ENCODE measurements at places on chromosomes 3 and 15.

DNA sequence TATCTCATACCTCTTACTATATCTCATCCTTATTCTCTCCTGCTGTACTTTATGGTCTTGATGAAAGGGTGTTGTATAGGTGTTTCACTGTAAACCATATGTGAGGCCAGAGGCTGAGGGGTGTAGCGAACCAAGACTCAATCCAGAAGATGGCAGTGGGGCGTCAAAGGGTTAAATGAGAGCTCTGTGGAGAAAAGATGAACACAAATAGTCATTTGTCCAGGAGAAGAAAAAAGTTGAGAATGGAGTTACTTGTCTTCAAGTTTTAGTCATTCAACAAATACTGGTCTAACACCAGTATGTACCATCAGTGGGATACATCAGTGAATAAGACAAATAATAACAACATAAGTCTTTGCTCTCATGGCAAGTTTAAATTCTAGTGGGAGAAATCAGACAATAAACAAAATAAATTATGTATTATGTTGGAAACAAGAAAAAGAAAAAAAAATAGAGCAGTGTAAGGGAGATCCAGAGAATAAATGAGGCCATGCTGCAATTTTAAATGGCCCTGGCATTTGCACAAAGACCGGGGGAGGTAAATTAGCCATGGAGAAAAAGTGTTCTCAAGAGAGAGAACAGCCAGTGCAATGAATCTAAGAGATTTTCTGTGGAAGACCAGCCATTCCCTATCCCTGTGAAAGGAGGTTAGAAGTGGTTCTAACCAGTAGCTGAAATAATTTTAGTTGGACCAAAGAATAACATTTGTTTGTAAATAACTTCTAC is 77.0 kb upstream of the UMPS start:
- no peak for DNase-seq

- no peak for DNase-seq
Measured at GRCh38 chr15:41809526-41810220, 18.2 kb upstream of the JMJD7 start.

- DNase-seq, result no peak
Measured at GRCh38 chr15:101464999-101465669, 24.4 kb downstream of the PCSK6 start.

DNA sequence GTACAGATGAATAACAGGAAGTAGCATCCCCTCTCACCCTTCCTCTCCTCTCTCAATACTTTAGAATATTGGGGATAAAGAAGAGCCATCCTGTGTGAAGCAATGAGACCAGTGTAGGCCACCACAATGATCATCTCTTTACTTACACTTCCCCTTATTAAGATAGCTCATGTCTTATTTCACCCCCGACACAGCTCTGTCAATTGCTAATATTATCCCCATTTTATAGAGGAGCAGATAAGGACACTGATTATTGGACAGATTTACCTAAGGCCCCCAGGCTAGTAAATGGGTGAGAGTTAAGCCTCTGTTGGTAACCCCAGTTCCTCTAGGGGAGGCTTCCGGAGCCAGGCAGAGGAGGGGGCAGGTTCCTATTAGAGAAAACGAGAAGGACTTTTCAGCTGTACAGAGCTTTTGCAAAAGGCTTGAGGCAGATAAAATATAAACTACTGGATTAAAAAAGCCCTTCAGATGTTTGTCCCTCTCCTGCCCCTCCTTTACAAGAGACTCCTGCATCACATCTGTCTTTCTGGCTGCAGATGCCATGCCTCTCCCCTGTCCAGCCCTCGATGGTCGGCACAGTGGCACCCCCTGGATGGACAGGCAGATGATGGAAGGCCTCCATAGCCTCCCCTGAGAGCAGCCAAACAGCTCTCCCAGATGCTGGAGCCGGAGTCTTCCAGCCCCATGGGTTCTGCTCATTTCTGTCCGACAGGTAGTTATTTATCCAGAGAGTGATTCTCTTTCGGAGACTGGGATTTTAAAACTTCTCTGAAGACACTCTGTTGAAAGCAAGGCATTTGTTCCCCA is 49.4 kb upstream of the LCTL start:
- peak; percentile 63 for DNase-seq

- DNase-seq, result no peak
Measured at GRCh38 chr3:72586694-72587093, 261.6 kb downstream of the SHQ1 start.

GRCh38 chr3:127428344-127428997 is 140.6 kb upstream of the PRR20G start:
- no peak for DNase-seq

GRCh38 chr15:49723981-49724380 is 103.1 kb downstream of the DTWD1 start:
- no peak for DNase-seq

- DNase-seq, result peak; percentile 36
Measured at GRCh38 chr3:124467980-124468902, 262.0 kb upstream of the UMPS start.

GRCh38 chr3:38016410-38016809 is 13.0 kb downstream of the PLCD1 start:
- DNase-seq, result no peak

- DNase-seq, result no peak
Measured at GRCh38 chr3:30554317-30554690, 52.1 kb upstream of the TGFBR2 start.

- DNase-seq, result no peak
Measured at GRCh38 chr15:49315391-49315823, 107.6 kb upstream of the FGF7 start.

- DNase-seq, result no peak
Measured at GRCh38 chr15:39448409-39448808, 132.5 kb upstream of the THBS1 start.

DNA sequence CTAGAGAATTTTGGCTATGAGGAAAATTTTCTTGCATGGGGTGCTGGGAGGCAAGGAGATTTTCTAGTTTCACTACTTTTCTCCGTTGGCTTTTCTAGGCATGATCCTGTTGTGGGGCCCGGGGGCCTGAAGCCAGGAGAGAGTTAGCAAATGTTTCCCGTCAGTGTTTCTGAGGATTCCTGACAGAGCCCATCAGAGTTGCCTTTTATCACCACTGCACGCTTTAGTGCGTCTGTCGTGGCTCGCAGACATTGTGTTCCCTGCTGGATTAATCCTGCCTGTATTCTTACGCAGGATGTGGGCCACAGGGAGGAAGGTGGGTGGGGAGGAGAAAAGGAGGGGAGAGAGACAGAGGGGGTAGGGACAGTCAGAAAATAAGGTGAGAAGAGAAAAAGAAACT is 18.1 kb upstream of the BOC start:
- no peak for DNase-seq

- no peak for DNase-seq
Measured at GRCh38 chr15:86689006-86689405, 609.3 kb downstream of the AGBL1 start.

GRCh38 chr3:182252802-182253201 is 540.5 kb upstream of the ATP11B start:
- DNase-seq, result no peak

- peak; percentile 51 for DNase-seq
Measured at GRCh38 chr3:186360779-186361178, 1.3 kb downstream of the DGKG start.

DNA sequence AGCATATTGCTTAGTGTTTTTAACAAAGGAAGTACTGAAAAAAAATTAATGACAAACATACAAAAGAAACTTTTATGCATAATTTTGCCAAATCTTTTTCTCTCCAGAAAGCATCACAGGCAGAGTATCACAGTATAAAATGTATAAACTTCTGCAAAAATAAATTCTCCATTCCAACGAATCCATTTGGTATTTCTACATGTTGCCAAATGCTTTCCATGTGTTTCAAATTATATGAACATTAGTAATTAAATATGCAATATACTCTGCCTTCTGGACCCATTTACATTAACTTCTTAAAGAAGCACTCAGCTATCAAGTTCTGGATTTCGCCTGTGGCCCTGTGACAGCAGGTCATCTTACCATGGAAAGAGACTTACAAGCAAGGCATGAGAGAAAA is 189.1 kb upstream of the ALCAM start:
- DNase-seq, result no peak

DNA sequence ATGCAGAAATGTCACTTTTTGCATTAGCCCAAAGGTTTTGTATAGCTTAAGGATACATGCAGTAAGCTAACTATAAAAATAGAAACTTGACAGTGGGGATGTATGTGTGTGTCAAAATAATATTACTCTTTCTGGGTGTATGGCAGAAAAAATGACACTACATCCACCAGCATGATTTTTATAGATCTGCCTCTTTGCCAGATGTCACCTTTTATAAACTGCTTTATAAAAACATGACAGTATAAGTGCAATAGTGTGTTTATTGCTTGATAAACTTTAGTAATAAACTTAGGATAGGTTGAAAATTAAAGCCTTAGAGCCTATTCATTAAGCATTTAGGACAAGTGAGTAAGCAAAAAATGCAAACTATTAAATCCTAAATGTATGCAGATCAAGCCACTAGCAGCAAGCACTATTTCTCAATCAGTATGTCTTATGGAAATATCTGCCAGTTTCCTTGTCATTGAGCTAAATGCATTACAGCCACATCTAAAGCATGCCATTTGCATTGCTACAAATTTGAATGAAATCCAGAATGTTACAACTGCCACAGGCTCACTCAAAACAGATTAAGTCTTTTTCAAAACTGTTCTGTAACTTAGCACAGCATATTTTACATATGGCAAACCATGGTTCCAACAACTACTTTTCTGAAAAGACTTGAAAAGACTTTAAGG is 935.0 kb downstream of the FHIT start:
- DNase-seq, result no peak

DNA sequence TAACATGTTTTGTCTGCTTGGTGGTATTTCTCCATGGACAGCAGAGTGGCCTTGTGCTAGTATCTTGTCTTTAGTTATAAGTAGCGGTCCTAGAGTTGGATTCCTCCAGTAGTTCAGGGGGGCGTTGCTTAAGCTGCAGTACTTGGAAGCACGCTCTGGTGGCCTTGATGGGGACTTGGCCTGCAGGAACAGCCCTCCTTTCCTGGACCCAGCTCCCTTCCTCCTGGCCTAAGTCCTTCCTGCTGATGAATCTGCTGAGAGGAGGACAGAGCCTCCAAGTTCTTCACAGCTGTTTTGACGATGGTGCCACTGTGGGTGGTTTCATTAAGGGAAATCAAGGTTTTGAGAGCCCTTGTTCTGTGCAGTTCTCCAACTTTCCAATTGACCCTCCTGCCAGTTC is 38.6 kb upstream of the SEC22A start:
- DNase-seq, result no peak

GRCh38 chr15:34987609-34988026 is 469 bp downstream of the ZNF770 start:
- DNase-seq, result peak; percentile 49

GRCh38 chr3:96700322-96701315 is 113.8 kb upstream of the EPHA6 start:
- no peak for DNase-seq

DNA sequence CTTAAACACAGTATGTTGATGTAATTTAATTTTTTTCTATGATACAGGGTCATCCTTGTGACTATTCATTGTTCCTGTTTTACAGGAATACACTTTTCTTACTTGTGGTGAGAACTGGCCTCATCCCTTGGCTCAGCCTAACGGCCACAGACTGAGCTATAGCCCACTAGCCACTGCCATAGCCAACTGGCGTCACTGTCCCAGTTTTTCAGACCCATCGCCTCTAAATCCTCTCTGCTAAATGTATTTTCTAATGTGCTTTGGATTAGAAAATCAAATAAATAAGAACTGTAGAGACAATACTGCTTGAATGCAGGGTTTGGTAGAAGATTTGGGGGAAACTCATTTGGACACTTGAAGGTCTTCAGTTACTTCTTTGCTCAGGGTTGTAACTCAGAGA is 113.1 kb downstream of the TIGIT start:
- DNase-seq, result peak; percentile 6

- no peak for DNase-seq
Measured at GRCh38 chr3:16864610-16865313, 20.0 kb upstream of the PLCL2 start.

DNA sequence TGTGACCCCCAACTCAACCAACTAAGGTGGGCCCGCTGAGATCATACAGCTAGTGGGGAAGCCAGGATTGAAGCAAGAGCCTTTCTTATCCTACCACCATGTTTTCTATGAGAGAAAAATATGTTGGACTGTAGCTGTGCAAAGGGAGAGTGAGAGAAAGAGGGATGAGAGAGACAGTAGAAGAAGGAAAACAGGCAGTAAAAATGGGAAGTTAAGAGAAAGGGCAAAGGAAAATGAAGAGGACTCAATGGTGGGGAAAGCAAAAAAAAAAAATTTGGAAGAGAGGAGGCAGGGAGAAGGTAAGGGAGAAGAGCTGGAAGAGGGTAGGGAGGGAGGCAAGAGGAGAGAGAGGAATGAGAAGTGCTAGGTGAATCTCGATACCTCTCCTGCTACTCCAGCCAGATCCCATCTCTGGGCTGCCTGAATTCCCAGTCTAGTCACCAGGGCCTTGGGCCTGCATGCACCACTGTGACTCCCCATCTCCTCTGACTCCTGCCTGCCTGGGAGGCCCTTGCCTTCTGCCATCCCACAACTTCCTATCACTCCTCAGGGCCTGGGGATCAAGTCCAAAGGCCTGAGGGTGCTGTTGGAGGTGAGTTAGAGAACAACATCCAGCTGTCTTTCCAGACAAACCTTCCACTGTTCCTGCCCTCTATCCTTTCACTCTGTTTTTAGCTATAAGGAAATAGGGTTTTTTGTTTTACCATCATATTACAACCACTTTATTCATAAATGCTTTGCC is 15.7 kb downstream of the FAM81A start:
- DNase-seq, result no peak

DNA sequence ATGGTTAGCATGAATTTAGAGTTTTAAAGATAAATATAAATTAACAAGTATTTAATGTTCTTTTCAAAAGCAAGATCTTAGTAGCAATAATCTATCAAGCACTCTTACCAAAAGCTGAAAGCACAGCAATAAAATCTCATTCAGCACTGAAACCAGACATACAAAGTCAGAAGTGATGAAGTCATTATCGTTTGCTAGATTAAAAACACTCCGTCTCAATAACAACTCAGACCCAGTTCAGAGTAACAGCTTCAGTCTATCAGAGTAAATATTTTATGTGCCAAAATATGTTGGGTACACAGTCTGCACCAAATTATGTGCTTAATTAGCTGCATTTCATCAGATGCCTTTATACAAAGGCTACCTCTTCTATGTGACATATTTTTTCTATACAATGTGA is 41.6 kb downstream of the CPA3 start:
- DNase-seq, result no peak

DNA sequence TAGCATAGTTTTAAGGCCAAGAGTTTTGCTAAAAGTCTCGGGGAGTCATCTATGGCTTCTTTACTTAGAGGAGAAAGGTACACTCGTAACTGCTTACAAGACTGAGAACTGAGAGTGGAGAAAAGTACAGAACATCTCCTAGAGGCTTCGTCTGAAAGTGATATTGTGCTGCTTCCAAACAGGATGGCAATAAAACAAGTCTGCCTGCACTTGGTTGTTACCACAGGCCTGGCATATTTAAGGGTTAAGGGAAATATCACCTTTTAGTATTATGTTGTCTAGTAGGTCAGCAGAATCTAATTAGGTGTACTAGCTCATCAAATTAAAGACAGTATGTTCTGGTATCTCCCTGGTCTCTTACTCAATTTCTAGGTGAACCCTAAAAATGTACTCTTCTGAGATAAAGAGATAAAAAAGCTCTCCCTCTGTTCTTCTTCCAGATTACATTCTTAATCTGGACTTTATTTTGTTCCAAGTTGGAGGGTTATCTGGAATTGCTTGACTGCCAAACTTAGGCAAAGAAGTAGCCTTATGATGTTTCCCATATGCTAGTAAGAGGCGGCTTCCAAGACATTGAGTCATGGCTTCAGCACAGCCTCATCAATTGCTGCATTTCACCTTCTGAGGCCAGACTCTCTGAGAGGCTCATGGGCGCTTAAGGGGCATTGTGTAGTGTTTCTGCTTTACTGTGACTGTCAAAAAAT is 181.3 kb downstream of the LSAMP start:
- DNase-seq, result no peak

- DNase-seq, result no peak
Measured at GRCh38 chr15:54424171-54424570, 445.9 kb downstream of the UNC13C start.
